Muscle of back (tissue), 13 donors: ENCODE measurements at places on chromosomes 6 and 20. TPM values are rescaled to one million over a fixed set of nuclear protein-coding genes. Genes with fewer than 3 reads are reported as not detected.

MOXD1 gene
- polyA plus RNA-seq, result 3.8 TPM

LPA gene
- polyA plus RNA-seq, result not detected

SLX4IP gene
- polyA plus RNA-seq, result 4.8 TPM

TRMT6 gene
- 11.4 TPM for polyA plus RNA-seq

HSPA1L gene
- polyA plus RNA-seq, result 4.0 TPM

ADAM33 gene
- polyA plus RNA-seq, result 74.5 TPM

HEY2 gene
- polyA plus RNA-seq, result 7.7 TPM

CST2 gene
- polyA plus RNA-seq, result not detected

DNAH8 gene
- 3.6 TPM for polyA plus RNA-seq

SNAP91 gene
- 1.4 TPM for polyA plus RNA-seq

CD93 gene
- polyA plus RNA-seq, result 54.4 TPM

DEFB124 gene
- 1.1 TPM for polyA plus RNA-seq

SCUBE3 gene
- polyA plus RNA-seq, result 1.0 TPM

CENPW gene
- 29.0 TPM for polyA plus RNA-seq

CDSN gene
- polyA plus RNA-seq, result not detected

SEMG1 gene
- polyA plus RNA-seq, result not detected

AP5S1 gene
- polyA plus RNA-seq, result 10.2 TPM

OOEP gene
- polyA plus RNA-seq, result not detected

FOXC1 gene
- polyA plus RNA-seq, result 2.4 TPM
